ENCODE measurements at places on chromosomes 7 and 10.

DNA sequence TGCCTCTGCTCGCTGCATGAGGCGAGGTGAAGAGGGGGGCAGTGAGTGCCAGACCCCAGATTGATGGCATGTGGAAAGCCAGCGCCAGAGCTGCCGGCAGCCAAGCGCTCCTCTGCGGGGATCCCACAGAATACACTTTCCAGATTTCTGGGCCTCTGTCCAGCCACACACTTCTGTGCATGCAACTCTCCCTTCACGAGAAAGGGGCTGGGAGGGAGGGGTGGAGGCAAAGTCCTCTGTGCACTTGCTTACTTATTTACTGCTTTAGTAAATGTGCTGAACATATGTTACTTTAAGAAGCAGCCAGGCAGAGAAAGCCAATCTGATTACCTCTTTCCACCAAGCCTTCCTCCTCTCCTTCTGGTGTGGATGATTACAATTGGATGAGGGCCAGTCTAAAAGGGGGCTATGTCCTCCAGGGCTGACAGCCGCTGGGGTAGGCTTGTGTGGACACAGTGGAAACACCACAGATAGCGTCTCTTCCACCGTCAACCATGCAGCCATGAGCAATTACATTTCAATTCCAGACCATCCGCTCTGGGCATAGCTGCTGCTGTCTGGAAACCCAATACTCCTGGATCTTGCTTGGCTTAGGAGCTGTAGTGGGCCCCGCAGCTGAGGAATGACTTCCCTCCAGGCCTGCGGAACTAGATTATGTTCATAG is 322.8 kb upstream of the ANKRD30A start:
- no peak for DNase-seq

DNA sequence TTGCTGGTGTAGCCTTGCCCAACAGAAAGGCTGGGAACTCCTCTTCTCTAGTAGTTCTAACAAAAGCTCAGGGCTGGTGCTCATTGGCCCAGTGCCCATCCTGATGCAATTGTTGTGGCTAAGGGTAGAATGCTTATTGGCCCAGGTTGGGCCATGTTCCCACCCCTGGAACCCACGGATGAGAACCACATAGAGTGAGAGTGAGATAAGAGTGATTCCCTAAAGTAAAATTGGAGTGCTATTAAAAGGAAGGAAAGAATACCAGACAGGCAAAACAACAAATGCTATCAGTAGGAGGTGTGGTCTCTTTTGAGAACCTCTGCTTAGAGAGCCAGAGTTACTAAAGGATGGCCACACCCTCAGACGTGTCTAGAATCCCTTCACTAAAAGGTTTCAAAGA is 49.2 kb downstream of the LGI1 start:
- no peak for DNase-seq

DNA sequence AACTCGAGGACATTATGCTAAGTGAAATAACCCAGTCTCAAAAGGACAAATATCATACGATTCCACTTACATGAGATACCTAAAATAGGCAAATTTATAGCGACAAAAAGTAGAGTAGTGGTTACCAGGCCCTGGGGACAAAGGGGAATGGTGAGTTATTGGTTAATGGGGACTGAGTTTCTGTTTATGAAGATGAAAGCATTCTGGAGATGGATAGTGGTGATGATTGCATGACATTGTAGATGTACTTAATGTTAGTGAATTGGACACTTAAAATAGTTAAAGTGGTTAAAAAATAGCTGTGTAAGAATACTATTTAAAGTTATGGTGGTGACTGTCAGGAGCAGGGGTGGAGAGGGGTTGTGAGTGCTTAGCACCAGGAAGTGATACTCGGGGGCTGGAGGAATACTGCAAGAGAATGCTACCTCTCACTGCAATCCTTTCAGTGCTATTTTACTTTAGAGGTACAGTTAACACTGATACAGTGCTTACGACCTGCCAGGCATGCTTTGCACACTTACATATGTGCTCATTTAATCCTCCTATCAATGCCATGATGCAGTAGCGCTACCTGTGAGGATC is 16.7 kb upstream of the TEX36 start:
- DNase-seq, result no peak

DNA sequence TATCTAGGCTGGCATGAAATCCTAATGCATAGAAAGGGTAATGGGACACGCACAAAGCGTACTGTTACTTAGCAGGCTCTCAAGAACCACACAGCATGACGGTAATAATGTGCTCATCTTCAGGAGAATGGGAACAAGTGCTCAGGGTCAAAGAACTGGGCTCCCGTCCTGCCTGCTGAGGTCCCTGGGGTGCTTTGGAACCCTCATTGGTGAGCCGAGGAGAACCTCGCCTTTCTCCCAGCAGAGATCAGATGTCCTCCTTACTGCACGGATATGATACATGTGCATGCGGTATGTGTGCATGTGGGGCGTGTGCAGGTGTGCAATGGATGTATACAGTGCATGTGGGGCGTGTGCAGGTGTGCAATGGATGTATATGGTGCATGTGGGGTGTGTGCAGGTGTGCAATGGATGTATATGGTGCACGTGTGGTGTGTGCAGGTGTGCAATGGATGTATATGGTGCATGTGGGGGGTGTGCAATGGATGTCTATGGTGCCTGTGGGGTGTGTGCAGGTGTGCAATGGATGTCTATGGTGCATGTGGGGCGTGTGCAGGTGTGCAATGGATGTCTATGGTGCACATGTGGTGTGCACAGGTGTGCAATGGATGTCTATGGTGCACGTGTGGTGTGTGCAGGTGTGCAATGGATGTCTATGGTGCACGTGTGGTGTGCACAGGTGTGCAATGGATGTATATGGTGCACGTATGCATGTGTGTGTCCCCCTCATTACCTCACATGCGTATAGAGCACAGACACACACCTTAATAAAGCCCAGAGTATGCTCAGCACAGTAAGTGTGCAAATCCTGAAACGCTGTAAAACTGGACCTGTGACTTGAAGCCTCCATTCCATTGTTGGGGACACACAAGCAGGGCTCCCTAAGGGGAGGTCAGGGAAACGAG is 336.3 kb downstream of the PTPRN2 start:
- no peak for DNase-seq

GRCh38 chr7:4742051-4742573 is 33.3 kb upstream of the AP5Z1 start:
- no peak for DNase-seq

DNA sequence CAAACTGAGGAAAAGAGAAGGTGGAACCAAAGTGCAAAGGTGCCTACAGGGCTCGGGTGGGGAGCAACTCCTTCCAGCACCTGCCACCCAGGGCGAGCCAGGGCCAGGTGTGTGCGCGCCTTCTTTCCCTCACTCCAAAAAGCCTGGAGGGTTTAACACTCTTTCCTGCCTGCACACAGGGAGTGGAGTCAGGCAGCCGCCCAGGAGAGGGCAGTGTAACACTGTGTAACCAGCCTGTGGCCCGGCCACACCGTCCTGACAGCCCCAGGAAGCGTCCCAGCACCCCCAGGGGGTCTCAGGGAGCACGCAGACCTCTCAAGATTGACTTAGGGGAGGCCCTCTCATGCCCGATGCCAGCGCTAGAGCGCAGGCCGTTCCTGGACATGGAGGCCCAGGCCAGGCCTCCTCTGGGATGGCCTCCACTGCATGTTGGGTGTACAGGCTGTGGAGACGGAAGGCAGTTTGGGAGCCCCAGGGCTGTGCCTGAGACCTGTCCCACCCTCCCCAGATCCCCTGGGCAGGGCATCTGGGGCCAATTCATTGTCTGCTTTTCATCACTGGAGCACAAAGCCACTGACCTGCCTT is 13.4 kb downstream of the BRI3 start:
- DNase-seq, result no peak

GRCh38 chr7:75575488-75576121 is 83.5 kb downstream of the SPDYE5 start:
- DNase-seq, result no peak

DNA sequence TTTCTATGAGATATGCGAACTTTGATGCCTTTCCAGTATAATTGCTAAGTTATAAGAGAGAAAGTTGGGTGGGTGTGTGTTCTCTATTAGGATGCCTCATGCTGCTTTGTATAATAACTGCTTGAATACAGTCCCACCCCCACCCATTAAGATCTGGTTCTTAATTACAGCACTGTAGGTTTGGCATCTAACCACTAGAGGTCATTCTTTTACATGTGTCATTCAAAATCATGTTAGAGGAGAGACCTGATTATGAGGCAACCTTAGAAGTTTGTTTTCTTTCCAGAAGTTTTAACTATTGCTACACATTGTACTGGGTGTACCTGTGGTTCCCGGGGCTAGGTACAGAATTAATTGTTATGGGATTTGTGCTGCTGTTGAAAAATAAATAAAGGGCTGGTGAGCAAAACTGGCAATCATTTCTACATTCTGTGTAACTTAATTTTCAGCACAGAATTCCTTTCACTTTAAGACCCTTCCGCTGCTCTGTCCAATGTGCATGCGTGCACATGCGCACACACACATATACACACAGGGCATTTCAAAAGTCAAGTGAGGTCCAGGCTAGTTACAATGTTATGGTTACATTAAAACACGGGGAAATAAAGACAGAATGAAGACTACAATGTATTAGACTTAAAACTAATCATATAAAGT is 1156.3 kb downstream of the SORCS3 start:
- DNase-seq, result no peak

DNA sequence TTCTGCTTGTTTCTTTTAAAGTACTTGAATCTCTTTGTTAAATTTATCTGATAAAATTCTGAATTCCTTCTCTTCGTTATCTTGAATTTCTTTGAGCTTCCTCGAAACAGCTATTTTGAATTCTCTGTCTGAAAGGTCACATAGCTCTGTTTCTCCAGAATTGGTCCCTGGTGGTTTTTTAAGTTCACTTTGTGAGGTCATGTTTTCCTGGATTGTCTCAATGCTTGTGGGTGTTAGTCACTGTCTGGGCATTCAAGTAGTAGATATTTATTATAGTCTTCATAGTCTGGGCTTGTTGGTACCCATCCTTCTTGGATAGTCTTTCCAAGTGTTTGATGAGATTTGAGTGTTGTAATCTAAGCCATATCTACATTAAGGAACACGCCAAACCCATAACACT is 1060.6 kb downstream of the LRMDA start:
- no peak for DNase-seq

DNA sequence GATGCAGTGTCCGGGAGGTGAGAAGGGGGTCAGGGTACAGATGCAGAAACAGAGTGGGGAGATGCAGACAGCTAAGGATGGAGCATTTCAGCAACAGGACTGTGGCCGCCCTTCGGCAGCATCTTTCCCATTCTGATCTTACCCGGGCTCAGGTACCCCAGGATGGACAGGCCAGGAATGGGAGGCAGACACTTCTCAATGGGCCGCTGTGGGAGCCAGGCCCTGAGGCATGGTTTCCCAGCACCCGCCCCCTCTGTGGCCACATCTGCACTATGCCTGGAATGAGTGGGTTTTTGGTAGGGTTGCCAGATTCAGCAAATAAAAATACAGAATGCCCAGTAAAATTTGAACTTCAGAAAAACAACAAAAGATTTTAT is 105.2 kb upstream of the CTBP2 start:
- no peak for DNase-seq

- no peak for DNase-seq
Observed at GRCh38 chr7:45647967-45648670, 74.0 kb downstream of the ADCY1 start.

- DNase-seq, result no peak
Observed at GRCh38 chr10:119703903-119704508, 21.8 kb upstream of the INPP5F start.

GRCh38 chr10:104316321-104317099 is 21.8 kb downstream of the ITPRIP start:
- DNase-seq, result no peak

DNA sequence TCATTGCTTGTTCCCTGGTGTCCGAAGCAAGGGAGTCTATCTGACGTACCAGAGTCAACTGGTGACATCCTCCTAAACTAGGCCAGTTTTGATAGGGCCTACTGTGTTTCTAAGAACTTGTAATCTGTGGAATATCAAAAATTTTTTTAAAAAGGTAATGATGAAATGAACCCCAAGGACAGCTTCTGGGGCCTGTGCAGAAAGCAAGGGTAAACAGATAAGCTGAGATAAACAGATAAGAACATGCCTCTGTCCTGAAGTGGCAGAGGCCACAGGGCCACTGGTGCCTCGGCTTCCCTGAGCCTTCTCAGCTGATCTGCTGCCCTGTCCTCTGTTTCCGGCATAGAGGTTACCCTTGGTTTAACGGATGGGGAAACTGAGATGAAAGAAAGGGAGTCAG is 8.8 kb downstream of the GRK5 start:
- DNase-seq, result no peak

- DNase-seq, result no peak
Observed at GRCh38 chr7:73921623-73922528, 60.9 kb downstream of the TMEM270 start.

DNA sequence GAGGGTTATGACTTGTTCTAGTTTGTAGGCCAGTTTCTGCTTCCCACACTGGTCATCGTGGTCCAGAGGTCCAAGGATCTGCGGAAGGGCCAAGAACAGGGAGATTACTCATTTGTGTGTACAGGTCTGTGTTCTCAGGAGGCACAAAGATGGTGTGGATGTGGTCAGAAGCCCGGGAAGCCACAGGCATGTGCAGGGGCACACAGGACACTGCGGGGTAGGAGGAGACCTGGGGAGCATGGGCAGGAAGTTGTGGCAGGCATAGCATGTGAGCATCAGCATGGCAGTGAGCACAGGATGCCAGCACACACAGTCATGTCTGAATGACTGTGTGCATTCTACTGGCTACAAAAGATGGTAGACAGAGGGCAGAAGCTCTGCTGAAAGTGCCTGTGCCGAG is 445.8 kb downstream of the PLXNA4 start:
- no peak for DNase-seq

GRCh38 chr10:106082865-106083264 is 1081.6 kb downstream of the SORCS1 start:
- DNase-seq, result no peak

GRCh38 chr10:95505641-95506040 is 55.5 kb downstream of the SORBS1 start:
- no peak for DNase-seq

DNA sequence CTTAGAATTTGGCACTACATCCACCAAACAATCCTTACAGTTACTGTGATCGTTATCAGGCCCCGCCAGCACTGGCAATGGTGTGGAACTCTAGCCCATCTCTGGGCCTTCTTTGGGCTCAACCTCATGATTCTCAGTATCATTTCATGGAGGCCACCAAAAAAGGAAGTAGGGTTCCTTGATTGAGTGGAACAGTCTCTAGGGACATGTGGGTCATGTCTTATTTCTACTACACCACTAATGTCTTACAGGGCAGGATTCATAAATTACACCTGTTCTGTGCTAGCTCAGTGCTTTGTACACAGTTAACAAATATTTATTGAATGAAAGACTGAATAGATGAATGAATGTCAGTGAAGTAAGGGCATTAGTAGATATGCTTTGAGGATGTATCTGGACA is 53.9 kb downstream of the AP3M1 start:
- no peak for DNase-seq

All from omental fat pad (tissue), 4 donors.